ENCODE measurements at places on chromosomes 7 and 10. TPM values are rescaled to one million over a fixed set of nuclear protein-coding genes. Genes with fewer than 3 reads are reported as not detected.

MTG1 gene
- polyA plus RNA-seq: 108 TPM

SPDYE8 gene
- not detected for polyA plus RNA-seq

OR9A4 gene
- polyA plus RNA-seq: not detected

VAX1 gene
- not detected for polyA plus RNA-seq

NRP1 gene
- polyA plus RNA-seq: 5.3 TPM

GHITM gene
- polyA plus RNA-seq: 145 TPM

VWC2 gene
- not detected for polyA plus RNA-seq

LRGUK gene
- polyA plus RNA-seq: 0.20 TPM

CYP2C19 gene
- not detected for polyA plus RNA-seq

FAM237B gene
- polyA plus RNA-seq: not detected

PGAM2 gene
- 0.18 TPM for polyA plus RNA-seq

TMEM176B gene
- polyA plus RNA-seq: not detected

OR2A7 gene
- not detected for polyA plus RNA-seq

RBM20 gene
- polyA plus RNA-seq: 0.16 TPM

AGBL3 gene
- polyA plus RNA-seq: 2.0 TPM

ANXA8L1 gene
- polyA plus RNA-seq: not detected

ACBD7 gene
- 1.4 TPM for polyA plus RNA-seq

EN2 gene
- not detected for polyA plus RNA-seq

TECTB gene
- 1.1 TPM for polyA plus RNA-seq

LIPA gene
- 54.4 TPM for polyA plus RNA-seq

FAM25G gene
- polyA plus RNA-seq: not detected

GPR146 gene
- polyA plus RNA-seq: 15.9 TPM

CAMK1D gene
- polyA plus RNA-seq: under 0.01 TPM

LRMDA gene
- 17.7 TPM for polyA plus RNA-seq

SPDYE1 gene
- polyA plus RNA-seq: not detected

ST8SIA6 gene
- polyA plus RNA-seq: not detected

MMP21 gene
- polyA plus RNA-seq: not detected

FGL2 gene
- 0.04 TPM for polyA plus RNA-seq

LIPM gene
- not detected for polyA plus RNA-seq

CFAP70 gene
- 0.33 TPM for polyA plus RNA-seq

UCN3 gene
- not detected for polyA plus RNA-seq

SOSTDC1 gene
- polyA plus RNA-seq: not detected

INMT gene
- polyA plus RNA-seq: not detected

MNX1 gene
- 0.91 TPM for polyA plus RNA-seq

DUS4L gene
- polyA plus RNA-seq: 3.9 TPM

MKX gene
- polyA plus RNA-seq: not detected

PARG gene
- 12.4 TPM for polyA plus RNA-seq

MYL10 gene
- 0.16 TPM for polyA plus RNA-seq

XPNPEP1 gene
- polyA plus RNA-seq: 76.1 TPM

FGFR2 gene
- 1.2 TPM for polyA plus RNA-seq

SAMD9L gene
- not detected for polyA plus RNA-seq

TUBB8 gene
- 0.26 TPM for polyA plus RNA-seq

LEP gene
- 0.04 TPM for polyA plus RNA-seq

NPSR1 gene
- not detected for polyA plus RNA-seq

MLXIPL gene
- 66.2 TPM for polyA plus RNA-seq

UPK3B gene
- not detected for polyA plus RNA-seq

GRID1 gene
- 0.03 TPM for polyA plus RNA-seq

KCNMA1 gene
- polyA plus RNA-seq: not detected

LIPN gene
- polyA plus RNA-seq: not detected

GDF2 gene
- polyA plus RNA-seq: not detected
